Fibroblast of skin of left biceps (primary cell): ENCODE measurements at places on chromosomes 6 and 20.

- no peak for DNase-seq
These were observed 3.5 kb upstream of the TFAP2A start for GRCh38 chr6:10418361-10418861.

DNA sequence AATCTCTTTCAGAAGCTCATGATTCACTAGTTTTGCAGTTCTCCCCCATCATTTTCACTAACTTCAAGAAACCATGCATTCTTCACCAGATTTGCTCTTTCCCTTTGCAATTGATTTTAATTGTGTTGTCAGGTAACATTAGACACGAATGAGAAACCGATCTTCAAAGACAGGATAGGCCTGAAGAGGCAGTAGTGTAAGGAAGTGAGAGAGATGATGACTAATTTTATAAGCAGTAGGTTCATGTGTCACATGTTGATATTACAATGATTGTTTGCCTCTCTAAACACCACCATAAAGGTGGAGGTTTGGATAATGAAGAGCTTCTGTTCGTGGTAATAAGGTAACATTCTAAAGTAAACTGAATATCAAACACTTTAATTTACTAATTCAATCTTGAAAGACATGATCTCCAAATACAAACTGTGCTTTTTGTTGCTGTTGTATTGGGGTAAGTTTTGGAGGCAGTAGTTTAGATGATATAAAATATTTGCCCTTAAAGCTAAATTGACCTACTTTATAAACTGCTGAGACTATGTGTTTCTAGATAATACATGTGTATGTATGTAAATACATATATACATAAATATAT is 207.2 kb downstream of the PHACTR1 start:
- no peak for DNase-seq

DNA sequence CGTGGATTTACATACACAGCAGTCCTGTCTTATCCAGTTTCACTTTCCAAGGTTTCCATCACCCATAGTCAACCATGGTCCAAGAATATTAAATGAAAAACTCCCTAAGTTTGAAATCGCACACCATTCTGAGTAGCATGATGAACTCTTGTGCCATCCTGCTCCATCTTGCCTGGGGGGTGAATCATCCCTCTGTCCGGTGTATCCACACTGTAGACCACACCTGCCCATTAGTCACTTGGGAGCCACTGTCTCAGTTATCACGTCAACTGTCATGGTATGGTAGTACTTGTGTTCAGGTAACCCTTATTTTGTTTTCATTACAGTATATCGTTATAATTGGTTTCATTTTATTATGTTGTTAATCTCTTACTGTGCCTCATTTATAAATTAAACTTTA is 38.5 kb downstream of the PTGIS start:
- DNase-seq: no peak

GRCh38 chr6:43038727-43039126 is 14.9 kb downstream of the CUL7 start:
- DNase-seq: no peak

GRCh38 chr20:3661814-3662665 is 1.2 kb downstream of the GFRA4 start:
- DNase-seq: no peak

DNA sequence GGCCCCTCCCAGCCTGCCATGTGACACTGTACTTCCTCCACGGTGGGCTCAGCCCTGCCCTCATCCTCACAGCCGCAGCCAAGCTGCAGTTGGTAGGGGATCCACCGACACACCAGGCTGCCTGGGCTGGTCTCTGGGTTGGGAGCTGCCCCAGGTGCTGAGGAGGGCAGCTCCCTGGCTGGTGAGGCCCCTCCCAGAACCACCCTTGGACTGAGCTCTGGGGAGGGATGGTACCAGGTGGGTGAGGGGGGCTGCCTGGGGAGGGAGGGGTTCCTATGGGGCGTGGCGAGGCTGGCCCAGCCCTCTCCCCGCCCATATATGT is 185 bp upstream of the TNFRSF6B start:
- DNase-seq: no peak

DNA sequence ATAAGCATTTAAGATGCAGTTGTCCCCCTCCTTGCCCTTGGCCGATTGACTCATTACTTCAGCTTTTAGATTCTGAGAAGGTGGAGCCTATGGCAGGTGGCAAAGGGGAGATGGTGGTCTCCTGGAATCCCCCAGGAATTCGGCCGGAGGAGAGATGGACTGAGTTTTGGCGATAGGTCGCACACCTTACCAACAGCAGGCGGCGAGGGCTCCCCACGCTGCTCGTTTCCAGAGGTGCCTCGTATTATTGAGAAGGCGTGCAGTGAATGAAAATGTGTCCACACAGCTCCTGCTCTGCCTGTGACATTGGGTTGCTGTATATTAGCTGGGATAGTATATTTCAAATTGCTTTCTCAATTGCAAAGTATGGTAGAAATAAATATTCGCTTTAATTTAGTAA is 224.5 kb downstream of the ARID1B start:
- no peak for DNase-seq
